ENCODE measurements at places on chromosomes 2 and 18.

- DNase-seq = no peak
Observed at GRCh38 chr18:66078925-66079800, 328.4 kb downstream of the CDH7 start.

- no peak for DNase-seq
Observed at GRCh38 chr2:68318914-68319397, 793 bp downstream of the CNRIP1 start.

DNA sequence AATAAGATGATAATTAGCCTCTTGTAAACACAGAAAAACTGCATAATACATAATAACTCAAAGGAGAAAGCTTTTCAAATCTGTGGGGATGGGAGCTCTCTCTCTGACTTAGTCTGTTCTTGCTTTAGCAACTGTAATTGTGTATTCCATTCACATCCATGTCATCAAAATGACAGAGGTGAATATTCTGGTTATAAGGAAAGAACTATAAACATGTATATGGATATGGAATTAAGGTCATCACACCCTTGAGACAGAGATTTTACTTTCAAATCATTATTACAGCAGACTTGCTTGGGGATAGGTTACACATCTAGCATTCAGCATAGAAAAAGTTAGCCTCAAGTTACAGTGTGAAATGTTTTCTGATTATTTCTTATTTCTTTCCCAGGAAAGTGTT lies 497.7 kb downstream of the LRP1B start:
- no peak for DNase-seq

DNA sequence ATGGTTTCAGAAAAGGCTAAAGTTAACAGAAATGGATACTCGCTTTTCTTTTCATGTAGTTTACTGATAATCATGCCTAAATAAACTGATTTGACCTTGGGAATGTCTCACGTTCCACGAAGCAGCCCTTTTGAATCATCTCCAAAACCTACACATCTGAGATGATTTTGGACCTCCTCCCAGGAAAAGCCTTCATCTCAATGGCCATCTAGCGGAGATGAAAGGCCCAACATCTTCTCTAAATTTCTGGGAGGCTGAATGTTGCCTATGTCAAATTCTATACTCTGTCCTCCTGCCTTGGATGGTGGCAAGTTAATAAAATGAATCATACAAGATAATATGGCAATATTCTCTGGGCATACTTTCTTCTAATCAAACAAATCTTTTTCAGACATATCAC lies 448.5 kb downstream of the ZEB2 start:
- no peak for DNase-seq

- DNase-seq = no peak
Observed at GRCh38 chr18:38663682-38664081, 1098.1 kb upstream of the CELF4 start.

- DNase-seq = no peak
Observed at GRCh38 chr18:35634323-35634722, 52.8 kb downstream of the GALNT1 start.

DNA sequence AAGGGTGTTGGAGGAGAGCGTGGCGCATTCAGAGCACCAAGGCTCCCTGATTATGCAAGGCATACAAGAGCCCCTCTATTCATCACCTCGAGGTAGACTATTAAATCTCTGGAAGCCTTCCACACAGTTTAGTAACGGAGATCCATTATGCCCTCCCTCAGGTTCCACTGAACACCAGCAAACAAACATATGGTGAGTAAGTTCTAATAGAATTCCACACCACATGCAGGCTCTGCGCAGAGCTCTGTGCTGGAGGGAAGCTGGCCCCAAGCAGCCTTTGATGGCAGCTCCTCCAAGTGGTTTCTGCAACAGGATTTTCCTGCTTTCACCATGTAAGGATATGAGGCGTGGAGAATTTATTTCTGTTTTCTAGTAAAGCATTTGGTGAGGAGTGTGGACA lies 238.6 kb downstream of the C1D start:
- DNase-seq = no peak

DNA sequence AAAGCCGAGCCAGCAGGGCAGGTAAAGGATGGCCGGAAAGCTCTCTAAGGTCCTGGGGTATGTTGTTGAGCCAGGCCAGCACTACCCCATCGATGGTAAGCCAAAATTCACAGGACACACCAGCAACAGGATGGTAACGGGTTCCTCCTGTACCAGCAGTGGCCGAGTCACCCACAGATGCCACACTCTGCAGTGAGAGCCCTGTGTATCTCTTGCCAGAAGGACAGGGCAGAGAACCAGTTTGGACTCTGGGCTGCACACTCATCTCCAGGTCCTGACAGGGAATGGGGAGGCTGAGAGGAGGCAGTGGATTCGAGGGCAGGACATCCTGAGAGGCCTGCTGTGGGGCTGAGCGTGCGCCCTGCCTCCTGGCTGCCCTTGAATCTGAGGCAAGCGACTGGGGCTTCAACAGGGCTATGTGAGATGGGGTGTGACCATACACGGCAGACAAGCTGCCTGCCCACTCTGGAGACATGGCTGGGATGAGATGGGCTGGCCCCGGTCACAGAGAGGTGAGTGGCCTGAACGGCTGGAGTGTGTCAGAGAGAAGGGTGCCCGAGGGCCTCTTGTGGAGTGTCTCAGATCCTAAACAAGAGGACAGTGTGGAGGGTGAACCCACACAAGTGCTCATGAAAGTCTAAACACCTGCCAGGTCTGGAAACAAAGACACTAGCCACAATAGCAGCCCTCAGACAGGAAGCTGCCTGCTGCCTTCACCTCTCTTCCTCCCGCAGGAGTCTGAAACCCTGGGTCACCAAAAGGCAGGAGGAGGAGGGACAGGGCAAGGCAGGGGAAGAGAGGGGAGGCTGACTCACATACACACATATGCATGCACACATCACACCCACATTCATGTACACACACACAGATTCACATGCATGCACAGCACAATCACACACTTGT lies 182.3 kb downstream of the LOXHD1 start:
- DNase-seq = no peak

GRCh38 chr2:127465258-127465657 lies 47.0 kb downstream of the PROC start:
- no peak for DNase-seq

- DNase-seq = no peak
Observed at GRCh38 chr2:60275958-60276357, 277.5 kb downstream of the BCL11A start.

GRCh38 chr2:228869636-228870264 lies 401.3 kb downstream of the PID1 start:
- DNase-seq = no peak

- DNase-seq = peak; percentile 47
Observed at GRCh38 chr18:3652380-3653262, 202.6 kb downstream of the TGIF1 start.

- no peak for DNase-seq
Observed at GRCh38 chr2:100822587-100823248, 2.8 kb downstream of the NPAS2 start.

- no peak for DNase-seq
Observed at GRCh38 chr2:100367163-100367562, 44.9 kb upstream of the LONRF2 start.

DNA sequence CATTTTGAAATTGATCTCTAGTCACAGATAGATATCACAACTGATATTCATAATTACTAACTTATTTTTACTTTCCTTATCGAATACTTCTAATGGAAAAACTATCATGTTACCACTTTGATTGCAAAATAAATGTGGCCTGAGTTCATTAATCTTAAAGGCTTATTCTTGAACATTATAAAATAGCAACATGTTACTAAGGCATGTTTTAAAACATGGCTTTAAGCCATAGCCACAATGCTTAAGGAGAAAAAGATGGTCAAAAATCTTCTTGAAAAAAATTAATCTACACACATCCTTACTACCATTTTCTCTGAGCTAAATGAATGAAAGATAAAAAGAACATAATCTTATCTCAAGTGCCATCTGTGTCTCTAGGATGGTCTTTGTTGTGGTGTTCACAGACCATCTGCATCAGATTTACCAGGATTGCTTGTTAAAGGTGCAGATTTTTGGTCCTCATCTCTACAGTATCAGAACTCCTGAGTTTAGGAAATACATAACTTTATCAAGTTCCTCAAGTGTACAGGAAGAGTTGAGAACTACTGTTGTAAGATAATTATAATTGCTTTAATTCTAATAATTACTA lies 15.3 kb downstream of the MTX2 start:
- DNase-seq = no peak

GRCh38 chr2:150232321-150232720 lies 255.1 kb downstream of the RND3 start:
- no peak for DNase-seq

- DNase-seq = no peak
Observed at GRCh38 chr2:211598238-211598637, 940.4 kb downstream of the ERBB4 start.

DNA sequence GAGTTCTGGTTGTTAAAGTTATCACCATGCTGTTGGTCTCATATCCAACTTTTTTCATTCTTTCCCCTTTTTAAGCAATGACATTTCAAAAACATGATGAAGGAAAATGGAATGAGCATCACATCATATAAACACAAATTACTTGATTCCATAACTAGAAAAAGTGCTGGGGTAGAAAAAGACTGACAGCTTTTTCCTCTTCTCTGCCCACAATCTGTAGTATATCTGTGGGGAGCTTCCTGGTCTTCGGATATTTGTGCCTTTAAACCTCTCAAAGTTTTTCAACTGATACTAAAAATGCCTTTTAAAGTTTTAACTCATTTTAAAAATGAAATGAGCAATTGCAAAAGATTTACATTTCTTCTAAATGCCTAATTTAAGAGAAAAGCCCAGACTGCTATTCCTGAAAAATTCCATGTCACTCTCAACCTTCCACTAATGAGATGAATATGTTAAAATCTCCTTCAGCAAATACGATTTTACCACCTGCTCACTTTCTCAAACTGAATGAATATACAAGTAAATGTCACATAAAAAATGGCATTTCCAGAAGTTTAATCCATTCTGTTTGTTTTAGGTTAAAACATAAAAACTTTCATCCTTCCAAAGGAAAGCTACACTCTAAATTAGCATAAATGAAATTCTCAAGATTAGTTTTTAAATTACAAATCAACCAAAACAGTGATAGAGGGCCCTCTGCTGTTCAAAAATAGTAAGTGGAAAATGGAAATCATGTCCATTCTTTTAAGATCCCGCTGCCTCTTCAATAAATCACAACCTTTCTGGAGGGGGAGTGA lies 2.1 kb downstream of the DNAH7 start:
- DNase-seq = no peak

GRCh38 chr18:46705521-46705920 lies 48.5 kb upstream of the LOXHD1 start:
- no peak for DNase-seq

- no peak for DNase-seq
Observed at GRCh38 chr2:231036131-231036530, 1.2 kb upstream of the C2orf72 start.

DNA sequence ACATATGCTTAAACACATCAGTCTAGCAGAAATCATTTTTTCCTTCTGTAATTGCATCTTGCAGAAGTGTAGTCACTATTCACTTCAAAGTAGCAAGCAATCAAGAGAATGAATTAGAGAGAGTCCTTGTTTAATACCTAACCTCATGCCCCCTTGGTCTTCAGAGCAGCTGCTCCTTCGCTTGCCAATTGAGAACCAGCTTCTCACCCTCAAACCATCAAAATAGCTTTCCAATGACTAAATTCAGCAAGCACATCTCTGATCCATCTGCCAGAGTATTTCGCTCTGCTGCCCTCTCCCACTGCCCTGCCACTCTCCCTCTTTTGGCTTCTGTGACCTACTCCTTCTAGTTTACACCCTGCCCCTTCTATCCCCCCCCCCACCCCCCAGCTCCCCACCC lies 120.7 kb upstream of the AGAP1 start:
- no peak for DNase-seq

- no peak for DNase-seq
Observed at GRCh38 chr2:119711352-119711751, 32.4 kb downstream of the TMEM177 start.

- DNase-seq = no peak
Observed at GRCh38 chr18:10139783-10140410, 226.1 kb downstream of the VAPA start.

GRCh38 chr18:61948846-61949438 lies 56.1 kb upstream of the RNF152 start:
- DNase-seq = no peak

DNA sequence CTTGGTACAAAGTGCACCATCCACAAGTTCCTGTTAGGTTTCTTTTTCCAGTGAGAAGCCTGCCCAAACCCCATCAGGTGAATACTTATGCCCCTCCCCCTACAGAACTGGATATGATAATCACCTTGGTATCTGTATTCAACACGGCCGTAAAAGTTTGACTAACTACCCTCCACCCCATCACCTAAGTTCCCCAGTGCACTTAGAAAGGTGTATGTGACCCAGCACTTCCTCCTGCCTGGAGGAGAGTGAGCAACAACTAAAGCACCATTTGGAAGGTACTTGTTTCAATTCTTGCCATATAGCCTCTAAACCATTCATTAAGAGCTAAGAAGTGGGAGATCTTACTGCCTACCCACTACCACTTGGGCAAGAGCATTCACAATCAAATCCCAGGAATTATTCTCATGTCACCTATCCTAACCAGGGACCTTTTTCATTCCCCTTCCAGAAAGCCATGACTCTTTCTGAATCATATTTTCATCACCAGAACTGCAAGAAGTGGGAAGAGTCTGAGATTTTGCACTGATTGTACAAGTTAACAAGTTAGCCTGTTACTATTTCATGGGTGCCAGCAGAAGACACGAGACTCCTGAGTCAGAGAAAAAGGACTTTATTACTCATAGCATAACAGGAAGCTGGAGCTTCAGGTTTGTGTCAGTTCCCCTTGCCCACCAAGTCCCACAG lies 53.5 kb upstream of the NDUFV2 start:
- no peak for DNase-seq

Data from activated CD4-positive, alpha-beta memory T cell treated with anti-CD3 and anti-CD28 coated beads, Interleukin-2, amount 10 ng/mL, durations not matched to agents 7 days and 5 days (primary cell).